ENCODE measurements at places on chromosomes 7 and 10. TPM values are rescaled to one million over a fixed set of nuclear protein-coding genes. Genes with fewer than 3 reads are reported as not detected.

The CDK14 gene
- total RNA-seq, result 0.42 TPM

The CPN1 gene
- 0.24 TPM for total RNA-seq

The PLEKHS1 gene
- total RNA-seq, result 0.09 TPM

The CDC14C gene
- total RNA-seq, result not detected

The RPEL1 gene
- 0.07 TPM for total RNA-seq

The PILRA gene
- total RNA-seq, result 3.8 TPM

The PNLIPRP3 gene
- not detected for total RNA-seq

The PLXNA4 gene
- total RNA-seq, result 1.9 TPM

The SYT15B gene
- 2.7 TPM for total RNA-seq

The PTF1A gene
- not detected for total RNA-seq

The IKZF1 gene
- total RNA-seq, result not detected

The HHEX gene
- 14.7 TPM for total RNA-seq

The LIPN gene
- not detected for total RNA-seq

The PDE6C gene
- not detected for total RNA-seq

The FAS gene
- total RNA-seq, result 39.2 TPM

The ASZ1 gene
- total RNA-seq, result not detected

The GRID1 gene
- total RNA-seq, result 0.24 TPM

The MRLN gene
- not detected for total RNA-seq

The WEE2 gene
- 0.03 TPM for total RNA-seq

The AGAP4 gene
- total RNA-seq, result 7.7 TPM

The ANKRD61 gene
- 0.75 TPM for total RNA-seq

The GNAT3 gene
- not detected for total RNA-seq

The GCC1 gene
- 15.0 TPM for total RNA-seq

The IRF5 gene
- total RNA-seq, result 13.7 TPM

The YAE1 gene
- 27.2 TPM for total RNA-seq

The NUTM2A gene
- 0.14 TPM for total RNA-seq

The SSC4D gene
- total RNA-seq, result 0.92 TPM

The SORCS1 gene
- not detected for total RNA-seq

The HEPACAM2 gene
- not detected for total RNA-seq

The DNA2 gene
- 9.7 TPM for total RNA-seq

The MLXIPL gene
- total RNA-seq, result 1.2 TPM

The RBM20 gene
- 1.3 TPM for total RNA-seq

The HABP2 gene
- 0.07 TPM for total RNA-seq

The TFPI2 gene
- 259 TPM for total RNA-seq

The CTAGE6 gene
- total RNA-seq, result not detected

The ALOX5 gene
- total RNA-seq, result 0.24 TPM

The NUTM2E gene
- total RNA-seq, result 0.53 TPM

The CALHM1 gene
- not detected for total RNA-seq

The PRLHR gene
- total RNA-seq, result not detected

The ZSCAN21 gene
- 12.4 TPM for total RNA-seq

The CTAGE4 gene
- total RNA-seq, result not detected

The SYCE1 gene
- not detected for total RNA-seq

The SPDYE1 gene
- not detected for total RNA-seq

The CRYGN gene
- not detected for total RNA-seq

The ZNF804B gene
- not detected for total RNA-seq
